ENCODE measurements at places on chromosomes 3 and 15.

DNA sequence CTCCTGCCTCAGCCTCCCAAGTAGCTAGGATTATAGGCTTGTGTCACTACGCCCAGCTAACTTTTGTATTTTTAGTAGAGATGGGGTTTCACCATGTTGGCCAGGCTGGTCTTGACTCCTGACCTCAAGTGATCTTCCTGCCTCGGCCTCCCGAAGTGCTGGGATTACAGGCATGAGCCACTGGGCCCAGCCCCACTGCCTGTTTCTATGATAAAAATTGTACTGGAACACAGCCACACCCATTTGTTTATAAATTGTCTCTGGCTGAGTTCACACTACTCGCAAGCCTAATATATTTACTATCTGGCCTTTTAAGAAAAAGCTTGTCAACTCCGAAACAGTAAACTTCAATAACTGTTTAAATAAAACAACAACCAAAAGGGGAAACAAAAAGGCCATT is 309.4 kb upstream of the WNT5A start:
- no peak for DNase-seq

DNA sequence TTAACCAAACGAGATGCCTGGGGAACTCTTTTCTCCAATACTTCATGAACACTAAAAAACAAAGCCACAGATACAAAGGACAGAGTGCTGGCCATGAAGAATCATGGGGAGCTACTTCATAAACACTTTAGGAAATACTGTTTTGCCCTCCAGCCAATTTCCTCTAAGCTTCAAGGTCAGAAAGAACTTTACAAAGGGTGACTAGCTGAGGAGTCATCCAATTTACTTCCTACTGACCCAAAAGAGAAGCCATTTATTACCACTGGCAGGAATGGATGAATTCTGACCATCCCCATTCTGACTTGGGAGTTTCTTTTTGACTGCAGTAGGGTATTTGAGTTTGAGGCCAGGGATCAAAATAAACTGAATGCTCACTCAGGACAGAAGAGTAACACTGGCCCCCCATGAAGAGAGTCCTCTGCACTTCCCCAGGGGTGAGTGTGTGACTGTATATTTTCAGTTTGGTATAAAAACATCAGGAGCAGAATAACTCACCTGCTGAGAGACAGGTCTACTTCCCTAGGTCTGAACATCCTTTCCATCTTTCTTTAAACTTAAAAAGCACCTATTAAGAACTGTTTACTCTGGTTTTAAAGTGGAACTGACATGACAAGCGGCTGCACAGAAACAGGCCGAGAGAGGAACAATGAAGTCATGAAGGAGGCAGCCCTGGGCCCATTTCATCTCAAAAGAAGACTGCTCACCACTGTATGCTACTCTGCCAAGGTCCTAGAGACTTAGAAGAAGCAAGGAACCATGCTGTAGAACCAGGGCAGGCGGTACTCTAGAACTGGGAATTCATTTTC is 203.6 kb downstream of the TNIK start:
- no peak for DNase-seq

- DNase-seq, result no peak
Observed at GRCh38 chr3:108181172-108181571, 41.1 kb downstream of the IFT57 start.

- DNase-seq, result no peak
Observed at GRCh38 chr3:124851136-124851535, 36.0 kb downstream of the ITGB5 start.

- DNase-seq, result no peak
Observed at GRCh38 chr3:64155328-64155727, 69.9 kb downstream of the PRICKLE2 start.

DNA sequence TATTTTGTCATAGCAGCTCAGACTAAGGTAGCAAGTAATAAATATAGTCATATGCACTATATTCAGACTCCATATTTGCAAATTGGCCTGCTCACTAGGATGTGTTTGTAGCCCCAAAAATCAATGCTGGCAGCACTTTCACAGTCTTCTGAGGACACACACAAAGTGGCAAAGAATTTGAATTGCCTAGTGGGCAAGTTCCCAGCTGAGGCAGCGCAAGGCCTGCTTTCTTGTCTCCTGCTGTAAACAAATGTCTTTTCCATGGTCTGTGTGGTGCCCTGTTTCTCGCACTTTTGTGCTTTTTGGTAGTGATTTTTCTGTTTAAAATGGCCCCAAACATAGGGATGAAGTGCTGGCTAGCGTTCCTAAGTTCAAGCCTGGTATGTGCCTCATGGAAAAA is 416.0 kb downstream of the OCA2 start:
- no peak for DNase-seq

GRCh38 chr3:162998205-162998604 is 1501.6 kb downstream of the OTOL1 start:
- DNase-seq, result no peak

DNA sequence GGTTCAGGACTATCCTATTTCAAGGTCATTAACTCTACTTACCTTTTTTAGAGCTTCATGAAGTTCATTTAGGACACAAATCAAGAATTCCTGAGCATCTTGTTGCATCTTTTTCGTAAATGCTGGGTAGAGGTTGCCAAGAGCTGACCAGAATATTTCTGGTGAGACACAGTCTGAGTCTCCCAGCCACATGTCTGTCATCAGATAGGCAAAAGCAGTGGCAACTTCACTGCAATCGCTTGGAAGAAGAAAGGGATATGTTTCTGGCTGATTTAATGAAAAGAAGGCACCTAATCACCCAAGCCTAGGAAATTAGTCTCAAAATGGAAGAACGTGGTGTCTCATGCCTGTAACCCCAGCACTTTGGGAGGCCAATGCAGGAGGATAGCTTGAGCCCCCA is 2.9 kb downstream of the USP50 start:
- no peak for DNase-seq

GRCh38 chr3:195098741-195099525 is 172.0 kb downstream of the XXYLT1 start:
- DNase-seq, result no peak
